ENCODE measurements at places on chromosomes 12 and 14.
A peak's percentile ranks its signal among the peaks of the same experiment; 100 is the strongest.

GRCh38 chr14:56008150-56008549 lies 110.1 kb upstream of the PELI2 start:
- no peak for DNase-seq

DNA sequence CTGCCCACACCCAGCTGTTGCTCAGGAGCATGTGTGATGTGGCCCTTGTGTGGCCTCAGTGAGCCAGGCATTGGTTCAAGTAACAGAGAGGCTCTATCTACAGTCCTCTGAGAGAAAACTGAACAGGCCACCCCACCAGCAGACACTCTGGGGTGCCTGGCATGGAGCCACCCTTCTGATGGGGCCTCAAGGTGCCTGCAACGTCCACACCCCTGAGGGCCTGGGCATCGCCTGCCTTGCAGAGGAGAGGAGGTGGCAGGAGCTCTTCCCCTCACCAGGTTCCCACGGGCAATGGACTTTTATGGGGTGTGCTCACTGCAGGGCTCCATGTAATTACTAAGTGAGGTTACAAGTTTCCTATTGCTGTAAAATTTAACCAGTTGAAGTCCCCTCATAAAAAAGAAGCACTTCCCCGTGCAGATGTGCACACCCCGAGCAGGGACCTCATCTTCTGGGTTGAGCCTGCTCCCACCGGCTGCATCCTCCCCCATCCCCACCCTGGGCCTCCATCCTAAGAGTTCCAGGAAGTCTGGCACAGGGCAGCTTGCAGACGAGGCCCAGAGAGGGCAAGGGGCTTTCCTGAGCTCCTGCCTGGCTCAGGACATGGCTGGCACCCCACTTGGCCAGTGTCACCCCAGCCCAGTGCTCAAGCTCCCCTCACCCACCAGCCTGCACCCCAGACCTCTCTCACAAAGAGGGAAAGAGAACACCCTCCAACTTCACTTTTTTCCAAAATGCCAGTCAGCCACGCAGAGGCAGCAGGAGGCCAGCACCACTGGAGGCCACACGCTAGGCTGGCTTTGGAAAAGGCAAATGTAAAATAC lies 270.4 kb upstream of the RTL1 start:
- DNase-seq = no peak

DNA sequence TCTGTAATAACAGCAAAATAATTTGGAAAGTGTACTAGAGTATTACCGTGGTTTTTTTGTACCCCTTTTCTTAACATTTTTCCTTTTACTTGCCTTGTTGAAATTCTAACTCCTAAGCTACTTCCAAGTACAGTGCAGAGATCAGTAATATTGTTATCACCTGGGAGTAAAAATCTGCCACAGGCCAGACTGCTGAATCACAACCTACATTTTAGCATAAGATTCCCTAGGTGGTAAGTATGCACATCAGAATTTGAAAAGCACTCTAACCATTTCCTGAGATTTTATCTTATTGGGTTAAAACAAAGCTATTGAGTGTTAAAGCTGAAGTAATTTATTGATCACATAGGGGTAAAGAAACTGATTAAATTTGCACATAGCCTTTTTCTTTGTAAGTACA lies 55.2 kb upstream of the KCNH3 start:
- DNase-seq = peak; percentile 47

DNA sequence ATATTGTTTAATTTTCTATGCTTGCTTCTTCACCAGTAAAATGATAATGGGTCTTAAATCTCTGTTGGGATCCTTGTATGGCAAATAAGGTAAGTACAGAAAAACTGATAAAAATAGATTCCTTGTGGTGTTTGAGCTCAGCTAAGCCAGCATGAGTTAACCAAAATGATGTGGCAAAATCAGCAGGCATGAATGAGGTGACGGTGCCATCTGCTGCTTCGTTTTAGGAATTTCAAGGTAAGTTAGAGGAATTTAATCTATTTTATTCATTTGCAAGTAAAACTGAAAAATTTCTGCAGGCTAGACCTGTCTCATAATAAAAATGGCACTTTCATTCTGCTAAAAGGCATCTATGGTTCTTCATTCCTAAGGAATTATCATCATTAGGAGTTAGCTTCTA lies 10.0 kb upstream of the CLEC7A start:
- DNase-seq = peak; percentile 30

- no peak for DNase-seq
These were observed 377.6 kb upstream of the ATP2B1 start for GRCh38 chr12:90086281-90086680.

- DNase-seq = peak; percentile 99
These were observed 20.9 kb upstream of the GPRC5A start for GRCh38 chr12:12870465-12870864.

- DNase-seq = no peak
These were observed 6.9 kb upstream of the RD3L start for GRCh38 chr14:103949131-103949790.

GRCh38 chr12:62720661-62721330 lies 214.2 kb downstream of the PPM1H start:
- DNase-seq = peak; percentile 66

DNA sequence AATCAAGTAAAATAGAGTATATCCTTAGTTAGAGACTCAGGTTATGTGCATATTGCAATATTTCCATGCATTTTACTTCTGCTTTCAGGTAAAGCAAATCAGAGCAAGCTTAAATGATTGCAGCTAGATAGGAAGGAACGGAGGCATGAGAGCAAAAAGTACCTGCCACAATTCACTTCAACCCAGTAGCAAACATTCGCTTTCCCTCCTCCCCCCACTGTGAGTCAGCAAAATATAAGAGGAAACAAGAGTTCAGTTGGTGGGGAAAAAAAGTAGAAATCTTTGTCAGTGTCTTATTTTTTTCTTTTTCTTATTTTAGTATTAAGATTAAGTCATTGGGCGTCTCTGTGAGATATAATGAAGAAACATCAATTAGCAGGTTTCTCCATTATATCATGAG lies 475.4 kb downstream of the NPAS3 start:
- DNase-seq = peak; percentile 25

DNA sequence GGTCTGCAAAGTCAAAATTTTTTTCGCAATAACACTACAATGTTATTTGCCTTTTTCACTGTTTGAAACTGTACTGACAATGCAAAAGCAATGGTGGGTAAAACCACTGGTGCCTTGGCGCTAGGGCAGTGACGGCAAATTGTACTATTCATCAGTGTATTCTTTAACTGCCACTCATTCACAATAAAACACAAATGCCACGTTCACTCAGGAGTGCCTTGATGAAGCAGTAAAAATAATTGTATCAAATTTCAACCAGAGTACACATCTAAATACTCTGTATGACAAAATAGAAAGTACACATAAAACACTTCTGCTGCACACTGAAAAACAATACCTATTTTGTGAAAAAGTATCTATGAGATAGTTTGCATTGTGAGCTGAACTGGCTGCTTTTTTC lies 17.8 kb downstream of the DCAF5 start:
- no peak for DNase-seq

- no peak for DNase-seq
These were observed 11.4 kb upstream of the ART4 start for GRCh38 chr12:14854586-14855183.

DNA sequence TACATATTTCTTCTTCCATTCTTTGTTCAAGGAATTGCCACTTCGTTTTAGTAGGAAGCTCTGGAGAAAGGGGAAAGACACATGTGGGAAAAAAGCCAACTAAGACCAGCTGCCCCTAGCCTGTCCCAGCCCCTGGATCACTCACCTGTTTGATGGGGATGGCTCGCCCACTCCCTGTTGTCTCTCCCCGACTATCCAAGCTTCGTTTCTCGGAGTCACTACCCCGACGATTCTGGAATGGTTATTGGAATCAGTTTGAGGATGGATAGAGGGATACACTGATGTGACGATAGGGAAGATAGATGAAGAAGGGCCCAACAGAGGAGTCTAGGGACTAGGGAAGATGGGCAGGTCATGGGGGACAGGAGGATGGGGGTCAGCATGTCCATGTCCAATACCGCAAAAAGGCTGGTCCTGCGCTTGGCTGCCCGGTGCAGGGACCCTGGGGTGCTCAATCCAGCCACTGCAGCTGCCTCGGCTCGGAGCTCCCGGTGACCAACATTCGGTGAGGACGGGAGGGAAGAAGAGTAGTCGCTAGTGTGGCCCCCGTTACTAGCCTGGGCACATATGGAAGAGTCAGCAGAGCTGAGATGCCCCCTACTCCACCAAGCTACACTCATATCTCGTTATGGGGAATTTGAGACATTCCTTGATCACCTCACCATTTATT lies 7.0 kb downstream of the AGAP2 start:
- DNase-seq = no peak

DNA sequence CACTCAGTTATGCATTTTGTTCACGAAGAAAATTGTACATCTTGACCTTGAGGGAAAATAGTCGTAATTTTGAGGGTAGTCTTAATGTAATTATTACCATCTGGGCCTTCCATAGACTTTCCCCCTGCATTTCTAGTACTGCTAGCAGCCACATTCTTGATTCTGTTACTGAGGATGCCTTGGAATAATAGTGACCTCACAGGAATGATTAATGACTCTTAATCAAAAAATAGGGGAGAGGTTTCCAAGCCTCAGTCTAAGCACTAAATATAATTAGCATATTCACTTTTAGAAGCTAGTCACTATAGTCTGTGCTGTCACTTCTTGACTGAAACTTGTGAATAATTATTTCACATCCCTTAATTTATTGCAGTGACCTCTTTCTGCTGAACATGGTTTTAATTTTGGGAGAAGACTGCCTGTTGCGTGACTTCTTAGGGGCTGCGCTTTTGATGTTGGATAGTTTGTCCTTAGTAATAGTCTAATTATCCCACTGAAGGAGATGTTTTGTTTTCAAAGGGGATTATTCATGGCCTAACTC lies 400.5 kb downstream of the ADAMTS20 start:
- peak; percentile 78 for DNase-seq

DNA sequence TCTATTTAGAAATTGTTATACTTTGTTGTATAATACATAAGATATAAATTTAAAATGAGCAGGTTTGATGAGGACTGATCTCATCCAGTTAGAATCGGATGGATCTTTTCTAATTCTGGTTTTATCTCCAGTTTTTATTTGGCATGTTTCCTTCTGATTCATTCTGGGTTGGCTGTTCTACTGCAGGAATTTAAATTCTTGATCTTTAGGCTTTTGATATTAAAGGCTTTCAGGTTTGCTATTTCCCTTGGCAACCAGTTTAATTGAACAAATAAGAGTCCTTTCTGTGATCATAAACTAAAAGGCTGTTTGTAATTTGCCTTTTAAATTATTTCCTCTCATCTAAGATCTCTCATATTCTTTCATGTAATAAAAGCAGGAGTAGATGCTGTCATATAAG lies 83.4 kb downstream of the PDE6H start:
- no peak for DNase-seq

GRCh38 chr14:53193193-53193592 lies 40.1 kb upstream of the DDHD1 start:
- DNase-seq = peak; percentile 72

GRCh38 chr12:57692500-57692899 lies 1.4 kb upstream of the OS9 start:
- no peak for DNase-seq

DNA sequence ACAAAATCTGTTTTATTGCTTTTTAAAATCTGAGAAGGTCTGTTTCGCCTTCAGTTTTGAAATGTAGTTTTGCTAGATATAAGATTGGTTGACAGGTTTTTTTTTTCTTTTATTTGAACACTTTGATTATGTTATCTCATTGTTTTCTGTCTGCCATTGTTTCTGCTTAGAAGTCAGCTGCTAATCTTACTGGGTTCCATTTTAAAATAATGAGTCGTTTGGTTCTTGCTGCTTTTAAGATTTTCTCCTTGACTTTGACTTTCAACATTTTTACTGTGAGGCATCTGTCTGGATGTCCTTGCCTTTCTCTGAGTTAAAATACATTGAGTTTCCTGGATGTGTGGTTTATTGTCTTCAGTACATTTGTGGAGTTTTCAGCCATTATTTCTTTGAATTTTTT lies 56.7 kb downstream of the ADIPOR2 start:
- DNase-seq = no peak

- no peak for DNase-seq
These were observed 152.8 kb upstream of the PTPRQ start for GRCh38 chr12:80291108-80291754.

- no peak for DNase-seq
These were observed 60.2 kb downstream of the LRCOL1 start for GRCh38 chr12:132550014-132550802.
